ENCODE measurements at places on chromosomes 2 and 18.

DNA sequence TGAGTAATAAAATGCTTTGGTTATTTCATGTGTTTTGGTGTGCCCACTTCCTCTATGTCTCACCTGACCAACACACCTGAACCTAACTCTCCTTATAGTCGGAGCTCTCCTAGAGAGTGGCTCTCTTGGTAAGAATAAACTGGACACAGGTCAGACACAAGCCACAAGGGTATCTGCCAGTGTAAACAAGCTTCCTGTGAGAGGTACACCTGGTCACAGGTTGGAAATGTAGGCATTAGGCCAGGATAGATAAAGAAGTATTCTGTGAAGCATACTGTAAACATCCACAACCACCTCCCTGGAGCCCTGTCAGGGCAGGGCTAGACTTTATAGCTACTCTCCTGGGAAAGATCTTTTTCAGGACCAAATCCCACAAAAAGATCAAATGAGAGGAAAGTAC lies 69.4 kb downstream of the ZDBF2 start:
- DNase-seq = no peak

GRCh38 chr2:128028668-128029054 lies 802 bp upstream of the SAP130 start:
- peak; percentile 2 for DNase-seq

DNA sequence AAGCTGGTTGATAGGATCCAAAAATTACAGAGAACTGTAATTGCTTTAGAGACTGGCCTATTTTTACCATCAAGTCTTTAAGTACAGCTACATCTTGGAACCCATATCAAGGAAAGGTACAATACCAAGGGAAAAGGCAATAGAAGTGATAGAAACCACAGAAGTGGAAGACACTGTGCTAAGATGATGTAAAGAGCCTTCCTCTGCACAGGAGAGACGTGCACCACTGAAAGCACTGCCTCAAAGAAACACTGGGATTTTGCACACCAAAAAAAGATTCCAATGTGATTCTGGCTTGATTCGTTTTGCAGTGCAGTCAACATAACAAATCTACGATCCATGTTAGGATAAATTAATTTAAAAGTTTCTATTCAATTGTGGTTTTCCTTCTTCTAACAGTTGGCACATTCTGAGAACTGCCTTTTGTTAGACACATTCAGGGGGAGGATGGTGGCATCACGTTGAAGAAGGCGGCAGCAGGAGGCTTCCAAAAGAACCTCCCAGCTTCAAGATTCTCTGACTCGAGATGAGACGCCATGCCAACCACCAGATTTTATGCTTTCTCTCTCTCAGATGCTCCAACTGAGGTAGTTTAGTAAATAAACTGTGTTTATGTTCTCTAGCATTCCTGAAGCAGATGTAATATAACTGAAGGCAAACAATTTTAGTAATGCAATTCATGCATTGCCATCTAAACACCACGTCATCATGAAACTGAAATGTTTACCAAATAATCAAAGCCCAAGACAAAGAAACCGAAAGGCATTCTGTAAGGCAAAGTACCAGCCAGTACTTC lies 102.9 kb downstream of the BCL2 start:
- no peak for DNase-seq

- no peak for DNase-seq
Observed at GRCh38 chr2:235940330-235940729, 227.9 kb downstream of the GBX2 start.

DNA sequence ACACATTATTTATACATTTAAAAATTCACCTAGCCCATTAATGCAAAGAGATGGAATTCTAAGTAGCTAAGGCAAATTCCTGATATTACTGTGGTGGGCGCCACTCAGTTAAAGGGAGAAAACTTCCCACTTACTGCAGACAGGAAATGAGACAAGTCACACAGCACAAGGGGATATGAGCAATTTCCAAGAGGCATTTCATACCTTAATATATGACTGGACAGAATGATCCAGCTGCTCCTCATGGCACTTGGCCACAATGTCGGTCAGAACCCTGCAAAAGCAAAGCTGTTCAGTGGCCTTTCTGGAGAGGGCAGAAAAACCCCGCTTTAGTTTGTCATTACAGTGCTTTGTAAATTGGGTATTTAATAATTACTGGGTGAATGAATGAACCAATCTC lies 121.4 kb upstream of the CCDC195 start:
- no peak for DNase-seq

DNA sequence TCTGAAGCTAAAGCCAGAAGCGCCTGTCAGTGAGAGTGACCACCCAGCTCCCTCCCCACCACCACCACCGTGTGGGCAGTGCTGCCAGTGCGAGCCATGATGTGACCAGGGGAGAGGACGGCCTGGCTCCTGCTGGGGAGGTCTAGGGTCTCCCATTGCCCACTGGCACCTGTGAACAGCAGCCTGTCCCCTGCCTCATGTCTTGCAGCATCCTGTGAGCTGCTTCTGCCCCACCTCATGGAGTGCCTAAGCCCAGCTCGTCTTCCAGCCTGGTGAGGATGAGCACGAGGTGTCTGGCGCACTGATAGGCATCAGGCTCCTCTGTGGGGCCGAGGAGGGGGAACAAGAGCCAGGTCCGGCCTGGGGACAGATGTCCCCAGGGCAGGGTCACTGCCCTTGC lies 61.4 kb downstream of the FAM168B start:
- DNase-seq = no peak

DNA sequence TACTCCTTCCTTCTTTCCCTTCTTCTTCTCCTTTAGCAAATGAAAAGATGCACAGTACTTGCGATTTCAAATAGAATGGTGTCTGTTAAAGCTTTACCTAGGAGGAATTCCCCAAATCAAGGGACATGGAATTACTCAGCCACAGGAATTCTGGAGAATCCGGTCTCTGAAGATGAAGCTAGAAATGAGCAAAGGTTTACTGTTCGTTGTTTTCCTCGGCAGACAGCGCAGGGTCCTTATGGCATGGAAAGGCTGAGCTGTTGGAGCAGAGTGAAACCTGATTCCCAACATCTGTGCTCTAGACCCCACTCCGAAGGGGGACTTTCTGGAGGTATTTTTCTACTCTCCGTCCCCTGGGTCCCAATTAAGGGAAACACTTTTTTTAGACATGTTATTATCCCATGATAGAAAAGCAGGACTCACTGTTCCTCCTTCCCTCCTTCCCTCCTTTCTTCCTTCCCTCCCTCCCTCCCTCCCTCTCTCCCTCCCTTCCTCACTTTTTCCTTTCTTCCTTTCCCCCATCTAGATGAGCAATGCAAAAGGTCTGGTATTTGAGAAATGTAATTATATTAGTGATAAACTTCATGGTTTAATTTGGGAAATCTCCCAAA lies 47.1 kb downstream of the CDCA7 start:
- peak; percentile 63 for DNase-seq

- no peak for DNase-seq
Observed at GRCh38 chr18:68121826-68122225, 593.1 kb downstream of the TMX3 start.

Measured in NCI-H524 (cell line).